ENCODE measurements at places on chromosomes 16 and 17.
A peak's percentile ranks its signal among the peaks of the same experiment; 100 is the strongest.

DNA sequence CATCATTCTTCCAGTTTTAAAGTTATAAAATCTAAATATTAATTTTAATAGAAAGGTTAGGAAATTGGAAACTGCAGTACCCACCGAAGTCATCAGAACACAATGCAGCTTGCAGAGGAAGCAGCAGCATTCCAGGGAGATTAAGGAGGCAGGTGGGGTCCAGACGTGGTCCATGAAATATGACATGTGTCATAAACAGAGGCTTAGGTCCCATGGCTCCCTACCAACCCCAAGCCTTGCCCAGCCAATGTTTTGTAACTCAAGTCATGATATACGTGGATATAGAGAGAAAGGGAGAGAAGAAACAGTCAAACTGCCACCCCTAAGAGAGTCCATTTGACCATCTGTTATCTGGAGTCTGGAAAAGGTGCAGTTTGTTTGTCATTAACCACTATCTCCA, 670.0 kb downstream of the TOX3 start:
- no peak for DNase-seq

DNA sequence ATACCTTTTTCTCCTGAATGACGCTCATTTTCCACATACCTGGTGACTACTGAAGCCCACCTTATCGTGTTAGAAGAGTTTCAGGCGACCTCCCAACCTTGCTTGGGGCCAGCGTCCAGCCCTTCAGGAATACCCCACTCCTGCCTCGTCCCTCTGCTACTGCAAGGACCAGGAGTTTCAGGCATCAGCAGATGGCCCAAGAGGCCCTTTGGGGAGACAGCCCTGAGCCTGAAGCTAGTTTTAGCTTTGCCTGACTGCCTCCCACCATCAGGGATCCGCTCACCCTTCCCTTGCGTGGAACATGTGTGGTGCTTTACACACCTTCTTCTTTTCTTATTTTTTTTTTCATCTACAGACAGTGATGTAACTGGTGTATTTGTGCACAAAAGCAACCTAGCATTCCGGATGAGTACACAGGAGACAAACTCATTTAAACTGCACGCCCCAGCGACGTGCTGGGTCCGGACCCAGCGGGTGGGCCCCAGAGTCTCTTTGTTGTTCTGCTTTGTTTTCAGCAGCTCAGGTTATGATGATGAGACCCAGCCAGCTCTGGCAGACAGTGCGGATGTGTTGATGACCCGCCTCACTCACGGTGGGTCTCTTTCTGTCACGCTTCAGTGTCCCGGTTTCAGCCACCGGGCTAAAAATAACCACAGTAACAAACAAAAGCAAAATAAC, 242.4 kb downstream of the C16orf95 start:
- DNase-seq = peak; percentile 24

GRCh38 chr16:56994311-56994710, 5.0 kb downstream of the NLRC5 start:
- DNase-seq = peak; percentile 33

DNA sequence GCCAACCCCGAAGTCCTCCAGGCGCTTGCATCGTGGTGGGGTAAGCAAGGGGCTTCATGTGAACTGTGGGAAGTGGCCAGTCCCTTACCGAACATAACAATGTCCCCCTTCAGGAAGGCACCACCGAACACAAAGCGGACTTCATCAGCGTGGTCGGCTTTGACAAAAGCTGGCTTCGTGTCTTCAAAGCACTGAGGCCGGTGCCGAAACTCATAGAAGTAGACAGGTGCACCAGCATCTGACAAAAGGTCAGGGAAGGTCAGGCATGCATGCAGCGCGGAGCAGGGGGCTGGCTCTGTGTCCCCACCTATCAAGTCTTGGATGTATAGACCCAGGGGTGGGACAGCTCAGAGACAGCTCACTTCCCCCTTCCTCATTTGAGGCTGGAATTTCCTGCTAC, 16.6 kb upstream of the CES1 start:
- no peak for DNase-seq

DNA sequence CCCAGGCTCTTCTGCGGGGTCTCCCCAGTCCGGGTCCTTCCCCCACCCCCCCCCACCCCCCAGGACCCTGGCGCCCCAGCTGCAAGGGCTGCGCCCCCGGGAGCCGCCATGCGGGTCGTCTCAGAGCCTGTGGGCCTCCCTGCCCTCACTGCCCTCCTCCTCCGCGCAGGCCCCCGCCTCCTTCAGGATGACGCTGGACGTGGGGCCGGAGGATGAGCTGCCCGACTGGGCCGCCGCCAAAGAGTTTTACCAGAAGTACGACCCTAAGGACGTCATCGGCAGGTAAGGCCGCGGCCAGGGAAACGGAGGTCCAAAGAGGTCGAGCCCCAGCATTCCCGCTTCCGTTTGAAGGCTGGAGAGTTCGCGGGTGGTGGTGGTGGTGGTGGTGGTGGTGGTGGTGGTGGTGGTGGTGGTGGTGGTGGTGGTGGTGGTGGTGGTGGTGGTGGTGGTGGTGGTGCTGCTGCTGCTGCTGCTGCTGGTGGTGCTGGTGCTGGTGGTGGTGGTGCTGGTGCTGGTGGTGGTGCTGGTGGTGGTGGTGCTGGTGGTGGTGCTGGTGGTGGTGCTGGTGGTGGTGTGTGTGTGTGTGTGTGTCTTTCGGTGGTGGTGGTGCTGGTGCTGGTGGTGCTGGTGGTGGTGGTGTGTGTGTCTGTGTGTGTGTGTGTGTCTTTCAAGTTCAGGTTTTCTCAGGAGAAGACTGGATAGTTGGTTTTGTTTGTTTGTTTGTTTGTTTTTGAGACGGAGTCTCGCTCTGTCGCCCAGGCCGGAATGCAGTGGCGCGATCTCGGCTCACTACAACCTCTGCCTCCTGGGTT, 615 bp downstream of the PHKG2 start:
- peak; percentile 83 for DNase-seq

DNA sequence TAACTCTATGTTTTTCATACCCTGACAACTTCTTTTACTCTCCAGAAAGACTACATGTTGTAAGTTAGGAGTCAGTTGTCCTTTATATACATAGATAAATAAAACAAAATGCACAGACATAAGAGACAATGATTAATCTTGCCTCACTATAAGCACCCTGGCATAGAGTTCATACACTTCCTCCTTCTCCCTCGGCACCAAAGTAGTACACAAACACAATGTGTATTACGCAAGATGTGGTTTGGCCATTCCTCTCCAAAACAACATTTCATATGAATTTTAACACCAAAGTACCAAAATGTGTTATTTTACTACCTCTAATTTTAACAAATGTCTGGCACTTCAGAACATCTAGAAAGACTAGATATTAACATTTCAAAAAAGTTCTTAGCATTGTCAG, 17.2 kb upstream of the SLFN11 start:
- no peak for DNase-seq

Measured in sigmoid colon (tissue), 7 donors.